ENCODE measurements at places on chromosomes 3 and 15. TPM values are rescaled to one million over a fixed set of nuclear protein-coding genes. Genes with fewer than 3 reads are reported as not detected.

The NUDT16 gene
- total RNA-seq: 31.9 TPM

GRCh38 chr3:10162185-10162584 is 2.5 kb upstream of the IRAK2 start:
- DNase-seq: no peak

The FBXO40 gene
- 0.22 TPM for total RNA-seq

- no peak for DNase-seq
Observed at GRCh38 chr3:79167651-79168416, 600.0 kb downstream of the ROBO1 start.

GRCh38 chr15:51162865-51163762 is 68.4 kb upstream of the TNFAIP8L3 start:
- peak; percentile 69 for DNase-seq

The RAB11A gene
- 153 TPM for total RNA-seq

GRCh38 chr15:63258658-63259057 is 18.7 kb upstream of the APH1B start:
- DNase-seq: no peak
